ENCODE measurements at places on chromosomes 2 and 18.

GRCh38 chr2:33510586-33510968 is 34.1 kb downstream of the RASGRP3 start:
- no peak for DNase-seq

DNA sequence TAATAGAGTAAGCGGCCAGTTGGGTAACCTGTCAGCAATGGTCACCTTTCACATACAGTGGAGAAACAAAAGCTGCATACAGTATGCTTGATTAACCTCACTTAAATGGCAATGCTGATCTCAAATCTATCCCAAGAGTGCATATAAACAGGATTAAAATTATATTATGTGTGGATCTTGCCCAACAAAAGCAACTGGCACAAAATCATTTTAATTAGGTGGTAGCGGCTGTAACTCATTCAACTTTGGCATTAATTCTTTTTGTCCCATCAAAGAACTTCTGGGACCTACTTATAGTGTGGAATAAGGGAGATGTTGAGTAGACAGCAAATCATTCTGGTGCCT is 167.8 kb upstream of the VRK2 start:
- DNase-seq, result no peak

- DNase-seq, result no peak
Observed at GRCh38 chr2:2127467-2127866, 203.6 kb downstream of the MYT1L start.

- no peak for DNase-seq
Observed at GRCh38 chr2:222301053-222301795, 2.4 kb upstream of the PAX3 start.

GRCh38 chr2:22890132-22890531 is 494.8 kb upstream of the KLHL29 start:
- no peak for DNase-seq

- DNase-seq, result no peak
Observed at GRCh38 chr2:149832324-149832723, 244.7 kb upstream of the MMADHC start.

DNA sequence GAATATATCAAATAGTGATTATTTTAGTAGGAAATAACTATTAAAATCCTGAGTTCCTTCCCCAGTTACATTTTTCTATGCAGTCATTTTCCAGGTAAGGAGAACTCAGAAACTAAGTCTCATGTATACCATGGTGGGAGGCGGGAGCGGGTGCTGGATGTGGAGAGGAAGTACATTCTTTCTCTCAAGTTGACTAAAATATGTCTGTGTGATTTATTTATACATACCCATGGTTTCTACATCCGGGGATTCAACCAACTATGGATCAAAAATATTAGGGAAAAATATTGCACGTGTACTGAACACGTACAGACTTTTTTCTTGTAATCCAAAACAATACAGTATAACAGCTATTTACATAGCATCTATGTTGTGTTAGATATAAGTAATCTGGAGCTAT is 6.8 kb downstream of the ZCCHC2 start:
- DNase-seq, result no peak

GRCh38 chr2:9099341-9099751 is 95.9 kb upstream of the MBOAT2 start:
- DNase-seq, result no peak

- peak; percentile 30 for DNase-seq
Observed at GRCh38 chr2:190119257-190119656, 56.7 kb upstream of the MSTN start.

- DNase-seq, result no peak
Observed at GRCh38 chr2:29518010-29518409, 402.8 kb downstream of the CLIP4 start.

GRCh38 chr2:9463698-9464034 is 10.7 kb upstream of the IAH1 start:
- DNase-seq, result no peak

- DNase-seq, result no peak
Observed at GRCh38 chr2:127615511-127616166, 30.3 kb upstream of the GPR17 start.

DNA sequence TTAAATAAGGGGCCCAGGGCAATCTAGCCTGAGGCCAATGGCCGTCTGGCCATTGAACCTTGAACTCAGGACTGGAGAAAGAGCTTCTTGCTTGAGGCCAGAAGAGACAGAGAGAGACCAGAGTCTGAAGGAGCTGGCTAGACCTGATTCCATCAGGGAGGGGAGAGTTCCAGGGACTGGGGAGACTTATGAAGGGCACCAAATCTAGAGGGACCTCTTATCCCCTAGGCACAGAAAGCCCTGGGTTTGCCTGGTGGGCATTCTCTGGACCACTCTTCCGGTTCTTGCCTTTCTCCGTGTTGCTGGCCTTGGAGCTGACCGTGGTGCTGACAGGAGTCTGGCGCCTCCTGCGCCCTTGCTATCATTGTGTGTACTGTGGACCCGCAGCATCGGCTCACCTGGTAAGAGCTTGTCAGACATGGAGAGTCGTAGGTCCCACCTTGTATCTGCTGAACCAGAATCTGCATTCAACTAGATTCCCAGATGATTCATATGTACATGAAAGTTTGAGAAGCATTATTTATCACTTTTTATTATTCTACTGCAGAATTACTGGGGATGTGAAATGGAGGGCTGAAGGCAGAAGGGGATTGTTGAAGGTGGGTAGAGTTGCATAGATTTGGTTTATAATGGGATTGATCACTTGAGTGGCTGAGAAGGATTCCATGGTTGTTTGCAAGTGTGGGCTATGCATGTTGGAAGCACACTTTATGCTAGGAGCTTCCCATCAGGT is 4.3 kb upstream of the TRPM8 start:
- no peak for DNase-seq

GRCh38 chr2:159131914-159132281 is 154.6 kb downstream of the WDSUB1 start:
- no peak for DNase-seq

DNA sequence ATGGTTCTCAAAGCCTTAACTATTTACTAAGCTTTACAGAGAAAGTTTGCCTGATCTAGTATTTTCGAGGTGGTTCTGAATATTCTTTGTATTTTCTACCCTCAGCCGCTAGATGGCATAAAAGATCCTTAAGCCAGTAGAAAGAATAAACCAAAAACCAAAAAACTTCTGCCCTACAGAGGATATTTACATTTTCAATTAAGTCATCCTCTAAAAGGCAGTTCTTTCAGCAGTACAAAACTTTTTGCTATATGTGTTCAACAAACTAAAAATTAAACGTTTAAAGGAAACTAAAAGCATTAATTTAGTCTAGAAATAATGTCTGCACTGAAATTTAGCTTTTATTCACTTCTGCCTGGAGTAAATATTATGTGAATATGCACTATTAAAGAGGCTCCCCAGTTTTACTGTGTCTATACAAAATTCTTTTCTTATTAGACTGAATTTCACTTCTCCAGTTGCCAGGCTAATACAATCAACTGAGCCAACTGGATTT is 297.5 kb downstream of the PIEZO2 start:
- DNase-seq, result no peak

DNA sequence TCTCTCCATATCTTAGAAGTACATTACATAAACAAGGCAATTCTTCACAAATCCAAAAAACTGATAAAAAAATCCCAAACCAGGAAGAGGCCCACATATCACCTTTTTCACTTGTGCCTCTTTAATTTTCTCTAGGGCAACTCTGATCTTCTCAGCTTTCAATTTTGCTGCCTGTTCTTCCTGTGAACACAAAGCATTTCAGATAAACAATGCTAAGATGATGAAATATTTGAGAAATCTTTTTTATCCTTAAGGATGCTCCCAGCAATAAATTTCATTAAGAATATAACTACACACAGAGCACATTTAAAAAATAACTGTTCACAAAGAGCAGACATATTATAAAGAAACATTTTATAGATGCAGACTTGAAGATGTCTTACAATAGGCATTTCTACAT is 73.4 kb downstream of the RAPH1 start:
- DNase-seq, result no peak

- no peak for DNase-seq
Observed at GRCh38 chr2:223846515-223846914, 9.1 kb upstream of the AP1S3 start.

GRCh38 chr2:11319939-11320338 is 24.5 kb downstream of the ROCK2 start:
- DNase-seq, result no peak

DNA sequence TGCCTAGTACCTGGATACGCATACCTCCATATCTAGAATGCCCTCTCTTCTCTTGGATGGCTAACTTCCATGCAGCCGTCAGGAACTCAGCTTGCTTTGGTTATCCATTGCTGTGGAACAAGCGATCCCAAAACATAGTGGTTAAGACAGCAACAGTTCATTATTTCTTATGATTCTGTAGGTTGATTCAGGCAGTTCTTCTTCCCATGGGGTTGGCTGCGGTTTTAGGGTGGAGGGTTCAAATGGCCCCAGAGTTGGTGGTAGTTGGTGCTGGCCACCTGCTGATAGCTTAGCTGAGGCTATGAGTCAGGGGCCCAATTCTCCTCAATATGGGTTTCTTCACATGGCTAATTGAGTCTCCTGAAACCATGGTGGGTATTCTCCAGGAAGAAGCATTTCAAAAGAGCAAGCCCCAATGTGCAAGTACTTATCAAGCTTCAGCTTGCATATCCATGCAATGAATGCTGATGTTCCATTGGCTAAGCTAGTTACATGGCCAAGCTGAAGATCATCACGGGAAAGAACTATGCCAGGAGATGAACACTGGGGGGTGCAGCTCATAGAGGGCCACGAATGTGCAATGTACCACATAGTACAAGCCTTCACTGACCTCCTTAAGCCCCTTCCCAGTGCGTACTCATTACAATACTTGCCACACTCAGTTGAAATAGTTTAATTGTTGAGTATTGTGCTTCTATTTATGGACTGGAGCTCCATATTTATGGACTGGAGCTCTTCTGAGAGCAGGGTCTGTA is 10.0 kb upstream of the RHOB start:
- DNase-seq, result no peak

- no peak for DNase-seq
Observed at GRCh38 chr2:237742191-237742590, 56.4 kb upstream of the RBM44 start.

DNA sequence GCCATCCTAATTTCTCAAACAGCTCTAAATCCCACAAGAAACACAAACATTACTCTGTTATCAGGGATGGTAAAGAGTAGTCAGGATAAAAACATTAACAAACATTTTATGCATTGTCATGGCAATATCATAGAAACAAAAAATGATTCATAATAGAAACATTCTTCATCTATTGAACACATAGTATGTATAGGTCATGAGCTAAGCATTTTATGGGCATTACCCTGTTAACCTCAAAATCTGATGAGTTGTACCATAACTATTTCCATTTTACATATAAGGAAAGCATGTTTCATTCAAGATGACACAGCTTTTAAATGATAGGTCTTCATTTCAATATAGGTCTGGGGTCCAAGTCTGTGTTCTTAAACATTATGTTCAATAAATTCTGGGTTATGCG is 344.9 kb downstream of the RND3 start:
- DNase-seq, result no peak

- no peak for DNase-seq
Observed at GRCh38 chr18:35731701-35732100, 150.2 kb downstream of the GALNT1 start.

- no peak for DNase-seq
Observed at GRCh38 chr2:16495509-16496208, 170.0 kb downstream of the CYRIA start.

DNA sequence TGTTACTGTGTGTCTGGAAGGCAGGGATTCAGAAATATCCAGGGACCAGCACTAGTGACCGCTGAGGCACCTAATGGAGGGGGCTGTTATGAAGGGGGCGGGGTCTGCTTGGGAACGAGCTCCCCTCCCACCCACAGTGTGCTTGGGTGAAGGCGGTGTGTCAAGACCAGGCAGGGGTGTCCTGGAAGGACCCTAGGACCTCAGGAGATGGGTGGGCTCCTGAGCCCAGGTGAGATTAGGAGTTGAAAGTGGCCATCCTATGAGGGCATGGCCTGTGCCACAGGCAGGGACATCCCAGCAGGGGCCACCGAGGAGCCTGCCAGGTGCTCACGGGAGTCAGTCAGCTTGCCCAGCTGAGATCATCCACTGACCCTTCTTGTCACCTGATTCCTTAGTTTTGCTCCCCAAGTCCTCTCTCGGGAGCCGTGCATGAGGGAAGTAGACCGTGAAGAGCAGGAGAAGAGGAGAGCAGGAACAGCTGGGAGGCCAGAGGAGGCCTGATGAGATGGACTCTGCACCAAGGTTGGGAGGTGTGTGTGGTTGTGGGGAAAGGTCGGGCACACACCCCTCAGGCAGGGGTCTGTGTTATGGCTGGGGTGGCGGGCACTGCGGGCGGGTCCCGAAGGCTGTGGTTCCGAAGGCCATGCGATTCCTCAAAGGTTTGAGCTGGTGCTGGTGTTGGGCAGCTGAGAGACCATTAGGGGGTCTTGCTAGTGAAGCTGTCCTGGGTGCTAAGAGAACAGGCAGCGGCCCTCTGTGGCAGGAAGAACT is 180.9 kb upstream of the HS6ST1 start:
- DNase-seq, result no peak

DNA sequence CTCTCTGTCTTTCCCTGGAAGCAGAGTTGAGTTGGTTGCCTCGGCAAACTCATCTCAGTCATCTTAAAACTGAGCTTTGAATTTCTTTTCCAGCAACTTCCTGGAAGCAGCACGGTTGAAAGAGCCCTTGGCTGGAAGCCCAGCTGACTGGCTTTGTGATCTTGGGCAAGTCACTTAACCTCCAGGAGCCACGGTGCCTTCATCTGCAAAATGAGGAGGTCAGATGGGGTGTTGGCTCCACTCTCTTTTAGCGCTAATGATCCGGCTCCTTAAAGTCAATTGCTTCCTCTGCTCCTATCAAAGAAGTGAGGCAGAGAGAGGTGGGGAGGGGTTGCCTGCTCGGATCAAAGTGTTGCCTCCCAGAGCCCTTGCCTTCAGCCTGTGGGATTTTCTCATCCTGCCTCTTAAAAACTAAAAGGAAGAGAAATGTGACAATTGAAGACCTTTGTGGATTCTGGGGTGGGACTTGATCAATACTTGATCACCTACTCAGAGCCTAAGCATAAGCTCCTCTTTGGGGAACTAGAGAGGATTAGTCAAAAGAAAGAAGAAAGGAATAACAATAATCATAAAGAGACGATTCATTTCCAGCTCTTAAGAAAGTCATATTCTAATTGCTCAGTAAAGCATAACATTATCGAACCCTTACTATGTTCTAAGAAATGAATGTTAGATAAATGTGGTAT is 86.6 kb downstream of the MYCN start:
- no peak for DNase-seq

- no peak for DNase-seq
Observed at GRCh38 chr2:221558107-221558506, 14.0 kb downstream of the EPHA4 start.

Data from CD4-positive, alpha-beta T cell treated with Interferon gamma for 1 hour (primary cell).